ENCODE measurements at places on chromosomes 2 and 18.

DNA sequence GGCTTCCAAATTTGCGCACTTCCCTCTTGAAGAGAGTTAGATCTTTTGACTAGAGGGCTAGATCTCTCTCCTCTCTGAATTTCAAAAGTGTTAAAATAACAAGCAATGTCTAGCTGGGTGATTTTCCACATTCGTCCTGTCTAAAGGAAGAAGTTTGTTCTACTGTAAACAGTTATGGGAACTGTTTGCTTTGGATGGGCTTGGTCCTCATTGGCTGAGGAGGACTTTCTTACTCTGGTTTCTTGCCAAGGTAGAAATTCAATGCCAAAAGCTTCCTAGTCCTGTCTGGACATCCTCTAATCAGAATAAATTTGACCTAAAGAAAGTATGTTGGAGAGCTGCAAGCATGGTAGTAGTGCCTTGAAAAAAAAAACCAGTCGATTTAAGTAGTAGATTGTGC, 47.4 kb upstream of the RAPH1 start:
- H3K27ac ChIP-seq = no peak overlapping the region
- H3K4me3 ChIP-seq = no peak overlapping the region
- peaks cover 5% of the 10 kb centered on the region for H3K4me1 ChIP-seq
- H3K27me3 ChIP-seq = no peaks in the 10 kb centered on the region

DNA sequence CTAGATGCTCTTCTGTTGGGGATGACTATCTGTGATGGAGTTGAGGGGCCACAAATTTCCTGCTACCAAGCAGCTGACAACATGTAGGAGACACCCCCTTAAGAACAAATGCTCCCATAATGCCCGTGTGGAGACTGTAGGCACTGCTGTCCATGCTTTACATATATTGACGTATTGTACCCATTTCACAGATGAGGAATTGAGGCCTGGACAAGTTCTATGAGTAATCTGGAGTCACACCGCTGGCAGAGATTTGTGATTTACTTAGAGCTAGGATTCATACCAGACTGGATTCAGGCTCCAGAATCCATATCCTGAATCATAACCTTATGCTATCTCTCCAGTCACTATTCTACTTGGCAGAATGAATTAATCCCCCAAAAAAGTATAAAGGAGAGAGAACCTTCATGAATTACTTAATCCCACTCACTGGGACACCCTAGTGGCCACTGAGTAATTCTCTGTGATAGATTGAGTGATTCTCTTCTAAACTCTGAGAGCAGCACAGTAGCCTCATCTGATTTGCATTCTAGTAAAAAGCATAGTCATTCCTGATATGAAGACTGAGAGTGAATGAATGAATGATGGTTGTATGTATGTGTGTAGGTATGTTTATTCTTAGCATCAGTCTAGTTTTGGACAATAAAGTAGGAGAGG, 460.7 kb upstream of the MEIS1 start:
- H3K27ac ChIP-seq = no peak overlapping the region
- H3K4me3 ChIP-seq = no peak overlapping the region
- no peak for DNase-seq

GRCh38 chr2:113080134-113080533, 12.4 kb downstream of the IL1F10 start:
- DNase-seq = peak; percentile 40
- no peaks in the 10 kb centered on the region for H3K4me1 ChIP-seq

DNA sequence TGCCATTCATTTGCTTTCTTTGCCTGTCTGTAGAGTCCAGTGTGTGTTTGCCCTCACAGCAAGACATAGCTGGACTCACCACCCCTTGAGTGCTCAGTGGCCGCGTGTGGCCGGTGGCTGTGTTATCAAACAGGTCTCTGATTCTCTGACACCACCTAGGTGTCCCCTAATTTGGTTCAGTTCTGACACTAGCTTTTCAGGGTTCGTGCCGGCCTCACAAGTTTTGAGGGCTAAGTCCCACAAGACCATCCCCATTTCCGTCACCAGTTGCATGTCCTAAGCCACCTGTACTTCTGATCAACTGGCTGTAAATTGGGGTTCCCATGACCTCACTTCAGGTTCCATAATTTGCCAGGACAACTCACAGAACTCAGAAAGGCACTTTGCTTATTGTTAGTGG, 23.5 kb downstream of the NCK2 start:
- no peak overlapping the region for H3K4me3 ChIP-seq
- no peaks in the 10 kb centered on the region for H3K27me3 ChIP-seq
- H3K4me1 ChIP-seq = peaks cover 4% of the 10 kb centered on the region
- no peak for DNase-seq
- no peak overlapping the region for H3K27ac ChIP-seq

- no peak for DNase-seq
- H3K27ac ChIP-seq = no peak overlapping the region
- H3K36me3 ChIP-seq = no peaks in the 10 kb centered on the region
- H3K4me3 ChIP-seq = no peak overlapping the region
Observed at GRCh38 chr2:10035053-10035422, 8.3 kb upstream of the KLF11 start.

- H3K4me3 ChIP-seq = no peak overlapping the region
- no peak overlapping the region for H3K27ac ChIP-seq
- no peak for DNase-seq
- H3K36me3 ChIP-seq = no peaks in the 10 kb centered on the region
Observed at GRCh38 chr2:166148500-166149400, 20.9 kb upstream of the SCN1A start.

- DNase-seq = no peak
- no peaks in the 10 kb centered on the region for H3K27me3 ChIP-seq
- H3K4me1 ChIP-seq = no peaks in the 10 kb centered on the region
- no peaks in the 10 kb centered on the region for H3K36me3 ChIP-seq
- H3K27ac ChIP-seq = no peak overlapping the region
Observed at GRCh38 chr2:59339837-59340207, 1098.7 kb upstream of the FANCL start.

GRCh38 chr2:241072151-241072550, 29.9 kb downstream of the MTERF4 start:
- no peak for DNase-seq
- H3K27me3 ChIP-seq = no peaks in the 10 kb centered on the region
- no peaks in the 10 kb centered on the region for H3K36me3 ChIP-seq
- no peaks in the 10 kb centered on the region for H3K4me1 ChIP-seq

- no peak overlapping the region for H3K27ac ChIP-seq
- H3K36me3 ChIP-seq = peaks cover 85% of the 10 kb centered on the region
- no peaks in the 10 kb centered on the region for H3K27me3 ChIP-seq
- no peak overlapping the region for H3K4me3 ChIP-seq
- no peak for DNase-seq
Observed at GRCh38 chr2:62992561-62992960, 58.1 kb upstream of the OTX1 start.

DNA sequence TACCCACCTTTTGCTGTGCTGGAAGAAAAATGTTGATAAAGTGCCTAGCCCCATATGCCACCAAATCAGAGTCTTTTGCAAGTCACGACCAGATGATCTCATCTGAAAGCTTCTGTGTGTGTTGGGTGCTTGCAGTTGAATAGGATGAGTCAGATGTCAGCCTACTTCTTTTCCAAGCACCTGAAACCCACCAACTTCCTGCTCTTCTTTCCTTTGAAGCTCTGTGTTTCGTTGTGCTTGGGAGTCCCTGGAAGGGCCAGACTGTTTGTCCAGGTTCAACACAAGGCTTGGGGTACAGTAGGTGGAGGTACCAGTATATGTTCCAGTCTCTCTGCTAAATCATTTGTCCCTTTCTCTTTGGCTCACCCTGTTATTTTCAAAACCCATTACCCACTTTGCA, 36.8 kb upstream of the LCLAT1 start:
- no peaks in the 10 kb centered on the region for H3K27me3 ChIP-seq
- no peak overlapping the region for H3K4me3 ChIP-seq
- H3K27ac ChIP-seq = peak overlapping the region; percentile 14
- no peak for DNase-seq
- peaks cover 21% of the 10 kb centered on the region for H3K4me1 ChIP-seq

DNA sequence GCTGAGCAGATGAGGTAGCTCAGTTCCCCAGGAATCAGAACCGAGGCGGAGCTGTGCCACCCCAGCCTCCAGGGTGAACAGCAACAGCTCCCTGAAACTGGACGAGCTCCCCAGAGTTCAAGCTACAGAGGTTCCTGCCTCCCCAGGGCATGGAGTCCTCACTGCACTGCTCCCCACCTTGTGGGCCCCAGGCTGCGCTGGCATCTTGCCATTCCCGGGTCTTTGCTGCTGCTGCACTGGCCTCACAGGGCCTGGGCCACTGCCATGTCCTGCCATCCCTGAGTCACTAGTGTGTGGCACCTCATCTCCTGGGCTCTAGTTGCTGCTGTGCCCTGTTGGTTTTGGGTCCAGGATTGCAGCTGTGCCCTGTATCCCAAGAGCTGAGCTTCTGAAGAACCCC, 166.9 kb downstream of the SNTG2 start:
- H3K27me3 ChIP-seq = no peaks in the 10 kb centered on the region
- no peaks in the 10 kb centered on the region for H3K36me3 ChIP-seq
- no peak overlapping the region for H3K4me3 ChIP-seq

DNA sequence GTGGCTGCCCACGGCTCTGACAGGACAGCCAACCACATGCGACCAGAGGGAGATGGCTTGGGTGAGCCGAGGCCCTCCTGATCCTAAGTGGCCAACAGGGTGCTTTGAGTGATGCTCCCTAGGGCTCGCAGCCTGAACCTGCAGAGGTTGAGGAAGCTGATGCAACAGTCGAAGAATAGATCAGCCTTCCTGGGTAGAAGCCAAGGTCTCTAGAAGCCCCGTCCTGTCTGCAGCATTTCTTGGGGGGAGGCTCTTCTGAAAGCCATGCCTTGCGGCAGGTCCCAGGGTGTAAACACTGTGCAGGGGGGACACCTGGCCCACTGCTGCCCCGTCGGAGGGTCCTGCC, 136.4 kb downstream of the HDAC4 start:
- peaks cover 29% of the 10 kb centered on the region for H3K4me1 ChIP-seq
- no peak overlapping the region for H3K4me3 ChIP-seq
- no peak overlapping the region for H3K27ac ChIP-seq
- H3K27me3 ChIP-seq = no peaks in the 10 kb centered on the region
- no peaks in the 10 kb centered on the region for H3K36me3 ChIP-seq

GRCh38 chr18:54389143-54389505, 31.4 kb downstream of the C18orf54 start:
- no peak for DNase-seq
- H3K36me3 ChIP-seq = no peaks in the 10 kb centered on the region
- H3K4me1 ChIP-seq = no peaks in the 10 kb centered on the region

DNA sequence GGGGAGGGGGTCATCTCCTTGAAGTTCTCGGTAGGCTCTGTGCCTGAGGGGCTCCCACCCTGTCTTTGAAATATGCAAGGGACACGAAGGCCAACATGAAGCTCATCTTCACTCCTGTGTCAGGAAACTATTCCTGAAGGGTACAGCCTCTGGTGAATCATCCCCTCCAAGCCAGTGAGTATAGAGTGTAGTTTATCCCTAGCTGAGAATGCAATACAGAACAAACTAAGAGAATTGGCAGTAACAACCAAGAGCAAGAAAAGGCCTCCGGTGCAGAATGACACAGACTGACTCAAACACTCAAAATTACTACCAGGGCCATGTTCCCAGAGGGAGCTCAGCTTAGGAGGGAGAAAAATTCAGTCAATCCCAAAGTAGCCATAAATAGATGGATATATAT, 413.3 kb downstream of the BCL11A start:
- DNase-seq = no peak
- no peak overlapping the region for H3K27ac ChIP-seq
- no peak overlapping the region for H3K4me3 ChIP-seq
- no peaks in the 10 kb centered on the region for H3K36me3 ChIP-seq

- no peaks in the 10 kb centered on the region for H3K36me3 ChIP-seq
- H3K4me3 ChIP-seq = no peak overlapping the region
- H3K4me1 ChIP-seq = no peaks in the 10 kb centered on the region
- H3K27ac ChIP-seq = no peak overlapping the region
- H3K27me3 ChIP-seq = no peaks in the 10 kb centered on the region
- DNase-seq = no peak
Observed at GRCh38 chr2:85706599-85707296, 12.6 kb downstream of the GNLY start.

DNA sequence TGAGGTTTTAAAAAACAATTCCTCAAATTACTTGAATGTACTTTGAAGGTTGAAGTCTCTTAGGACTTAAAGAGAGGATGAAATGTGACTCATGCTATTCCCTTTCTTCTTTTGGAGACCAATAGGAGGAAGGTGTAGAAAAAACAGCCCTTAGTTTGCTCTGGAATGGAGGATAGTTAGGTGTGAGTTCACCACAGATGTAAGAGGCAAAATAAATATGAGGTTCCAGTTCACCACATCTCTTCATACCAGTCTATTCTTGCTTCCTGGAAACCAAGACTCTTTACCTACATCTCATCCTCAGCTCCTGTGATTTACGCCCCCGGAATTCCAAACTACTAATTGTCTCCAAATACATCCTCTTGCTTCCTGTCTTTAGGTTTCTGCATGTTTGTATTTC, 77.5 kb upstream of the TTC21B start:
- H3K4me1 ChIP-seq = no peaks in the 10 kb centered on the region
- H3K4me3 ChIP-seq = no peak overlapping the region
- H3K27me3 ChIP-seq = no peaks in the 10 kb centered on the region
- H3K27ac ChIP-seq = no peak overlapping the region
- DNase-seq = no peak
- no peaks in the 10 kb centered on the region for H3K36me3 ChIP-seq

- no peak overlapping the region for H3K27ac ChIP-seq
- H3K27me3 ChIP-seq = no peaks in the 10 kb centered on the region
- DNase-seq = no peak
- H3K4me1 ChIP-seq = no peaks in the 10 kb centered on the region
- no peaks in the 10 kb centered on the region for H3K36me3 ChIP-seq
- H3K4me3 ChIP-seq = no peak overlapping the region
Observed at GRCh38 chr2:101330253-101330933, 21.9 kb upstream of the RNF149 start.

DNA sequence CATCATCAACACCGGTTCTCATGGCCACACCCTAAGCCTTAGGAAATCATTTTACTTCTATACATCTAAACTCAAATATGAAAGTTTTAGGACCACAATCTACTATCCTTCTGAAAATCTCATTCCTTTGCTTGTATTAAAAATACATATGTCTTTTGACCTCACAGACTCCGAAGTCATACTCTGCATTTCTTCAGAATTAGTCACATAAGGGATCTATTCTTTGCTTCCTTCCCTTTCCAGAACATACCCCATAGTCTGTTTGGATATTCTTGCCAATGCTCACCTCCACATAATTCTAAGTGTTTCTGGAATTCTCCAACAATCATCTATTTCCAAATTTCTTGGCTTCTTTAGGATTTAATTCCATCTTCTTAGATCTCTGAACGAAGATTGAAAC, 14.2 kb upstream of the DSG1 start:
- no peaks in the 10 kb centered on the region for H3K36me3 ChIP-seq
- no peaks in the 10 kb centered on the region for H3K4me1 ChIP-seq
- no peak overlapping the region for H3K4me3 ChIP-seq

DNA sequence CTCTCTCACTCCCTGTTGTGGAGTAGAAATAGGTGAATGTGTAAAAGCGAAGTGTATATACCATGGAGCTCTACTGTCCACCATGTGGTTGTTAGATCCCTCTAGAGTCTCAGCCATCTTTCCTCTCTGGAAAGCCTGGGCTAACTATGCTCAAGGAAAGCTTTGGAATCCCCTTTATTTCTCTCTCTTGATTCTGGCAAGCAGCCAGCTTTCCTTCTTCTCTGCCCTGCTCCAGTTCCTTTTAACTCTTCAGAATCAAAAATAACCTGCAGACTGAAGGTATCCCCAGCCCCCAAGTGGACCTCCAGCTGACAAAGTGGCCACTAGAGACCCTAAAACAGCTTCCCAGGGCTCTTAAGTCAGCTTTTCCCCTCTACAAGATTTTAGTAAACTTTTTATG, 381.9 kb downstream of the PLCL1 start:
- H3K27ac ChIP-seq = no peak overlapping the region
- DNase-seq = no peak

GRCh38 chr18:805008-805754, 6.9 kb downstream of the YES1 start:
- no peaks in the 10 kb centered on the region for H3K4me1 ChIP-seq
- peaks cover 11% of the 10 kb centered on the region for H3K27me3 ChIP-seq
- no peak overlapping the region for H3K27ac ChIP-seq

Measured in SK-N-SH (cell line).